ENCODE measurements at places on chromosomes 3 and 15.

DNA sequence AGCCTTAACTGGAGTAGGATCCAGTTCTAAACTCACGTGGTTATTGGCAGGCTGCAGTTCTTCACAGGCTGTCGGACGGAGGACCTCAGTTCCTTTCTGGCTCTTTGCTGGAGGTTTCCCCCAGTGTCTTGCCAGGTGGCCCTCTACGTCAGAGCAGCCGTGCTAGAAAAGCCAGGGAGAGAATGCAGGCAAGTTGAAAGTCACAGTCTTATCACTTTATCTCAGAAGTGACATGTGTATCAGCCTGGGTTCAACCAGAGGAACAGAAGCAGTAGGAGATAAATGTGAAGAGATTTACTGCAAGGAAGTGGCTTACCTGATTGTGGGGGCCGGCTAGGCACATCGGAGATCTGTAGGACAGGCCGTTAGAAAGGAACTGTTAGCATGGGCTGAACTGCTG lies 125.3 kb upstream of the BNIP2 start:
- no peak for DNase-seq

DNA sequence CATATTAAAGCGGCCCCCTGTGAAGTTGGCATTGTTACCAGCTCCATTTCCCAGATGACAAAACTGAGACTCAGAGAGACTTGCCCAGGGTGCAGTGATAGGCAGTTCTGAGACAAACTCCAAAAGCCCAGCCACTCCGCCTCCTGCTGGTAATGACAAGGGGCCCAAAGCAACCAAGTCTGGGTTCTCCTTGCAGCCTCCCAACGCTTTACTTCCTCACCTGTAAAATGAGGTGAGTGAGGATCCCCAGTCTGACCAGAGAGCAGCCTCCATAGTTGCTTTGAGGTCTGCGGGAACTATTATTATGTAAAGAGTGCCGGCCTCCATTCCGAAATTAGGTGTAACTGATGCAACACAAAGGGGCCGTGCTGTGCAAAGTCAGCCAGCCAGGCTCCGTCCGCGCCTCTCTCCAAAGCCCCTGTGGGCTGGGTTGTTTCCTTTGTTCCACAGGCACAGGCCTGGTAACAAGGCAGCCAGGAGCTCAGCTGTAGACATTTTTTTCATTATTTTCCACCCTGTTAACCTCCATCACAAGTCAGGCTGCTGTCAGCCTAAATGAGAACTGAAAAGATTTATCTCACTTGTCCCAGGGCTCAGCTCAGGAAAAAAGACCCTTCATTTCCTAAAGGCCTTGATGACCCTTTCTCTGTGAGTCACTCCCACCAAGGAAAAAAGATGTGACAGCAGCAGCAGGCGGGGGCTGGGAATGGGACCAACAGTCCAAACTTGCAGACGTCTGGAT lies 139.1 kb upstream of the RAD18 start:
- no peak for DNase-seq

- no peak for DNase-seq
Observed at GRCh38 chr15:48719668-48720067, 74.2 kb upstream of the FBN1 start.

DNA sequence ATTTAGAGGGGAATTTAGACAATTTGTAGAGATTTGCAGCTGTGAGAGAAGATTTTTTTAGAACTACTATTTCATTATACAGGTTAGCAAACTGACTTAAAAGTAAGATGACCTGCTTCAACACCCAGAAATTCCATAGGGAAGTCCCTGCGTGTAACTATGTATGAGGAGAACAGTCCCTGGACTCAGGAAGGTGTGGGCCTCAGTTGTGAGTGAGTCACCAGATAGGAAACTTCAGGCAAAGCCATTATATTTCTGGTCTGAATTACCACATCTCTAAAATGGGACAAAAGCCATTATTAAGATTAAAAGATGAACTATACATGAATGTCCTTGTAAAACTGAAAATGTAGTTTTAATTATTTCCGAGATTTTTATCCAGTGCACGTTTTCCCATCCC lies 488.3 kb upstream of the GOLIM4 start:
- no peak for DNase-seq

DNA sequence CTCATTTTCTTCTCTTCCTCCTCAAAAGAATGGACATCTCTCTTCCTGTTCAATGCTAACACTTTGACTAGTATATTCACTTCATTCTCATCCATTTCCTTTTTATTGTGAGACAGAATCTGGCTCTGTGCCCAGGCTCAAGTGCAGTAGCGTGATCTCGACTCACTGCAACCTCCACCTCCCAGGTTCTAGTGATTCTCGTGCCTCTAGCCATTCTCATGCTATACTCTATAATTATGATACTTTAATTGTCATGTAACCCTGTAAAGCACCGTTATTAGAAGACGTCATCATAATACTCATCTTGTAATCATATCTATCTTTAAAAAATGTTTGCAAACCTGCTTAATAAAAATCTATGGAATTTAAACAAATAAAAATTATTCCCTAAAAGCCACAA lies 107.0 kb downstream of the SHOX2 start:
- DNase-seq: no peak

DNA sequence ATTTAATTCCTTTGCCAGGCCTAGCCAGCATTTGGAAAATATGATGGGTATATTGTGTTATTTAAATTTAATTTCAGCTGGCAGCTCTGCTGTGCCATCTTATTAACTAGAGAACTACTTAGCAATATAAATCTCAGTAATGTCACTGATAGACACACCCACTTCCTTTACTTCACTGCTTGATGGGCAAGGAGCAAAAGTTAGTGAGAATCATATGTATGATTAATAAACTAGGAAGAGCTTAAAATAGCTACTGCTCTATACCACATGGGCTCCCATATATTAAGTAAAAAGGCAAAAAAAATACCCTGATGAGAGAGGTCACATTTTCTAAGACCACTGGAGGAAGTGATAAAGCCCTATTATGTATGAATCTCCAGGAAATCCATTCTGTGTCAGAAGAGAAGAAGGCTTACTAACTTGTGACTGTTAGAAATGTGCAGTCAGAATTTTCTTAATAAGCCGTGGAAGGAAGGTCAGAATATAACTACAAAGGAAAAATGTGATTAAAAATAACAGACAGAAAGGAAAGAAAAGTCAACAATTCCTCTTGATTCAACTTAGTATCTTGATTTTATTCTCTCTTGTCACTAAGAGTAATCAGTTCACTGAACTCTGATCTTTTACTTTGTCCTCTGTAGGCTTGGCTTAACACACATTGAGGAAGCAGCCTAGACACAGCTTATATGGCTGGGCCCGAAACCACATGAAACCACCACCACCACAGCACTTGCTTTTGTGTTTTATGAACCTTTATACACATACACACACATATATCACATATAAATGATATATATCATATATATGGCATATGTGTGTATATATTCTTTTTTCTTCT lies 1233.9 kb upstream of the ALCAM start:
- DNase-seq: no peak

GRCh38 chr15:35304389-35304788 lies 219.3 kb upstream of the NANOGP8 start:
- no peak for DNase-seq

GRCh38 chr3:14938954-14939353 lies 8.4 kb upstream of the NR2C2 start:
- DNase-seq: no peak

GRCh38 chr3:184368586-184369183 lies 7.2 kb downstream of the POLR2H start:
- no peak for DNase-seq

DNA sequence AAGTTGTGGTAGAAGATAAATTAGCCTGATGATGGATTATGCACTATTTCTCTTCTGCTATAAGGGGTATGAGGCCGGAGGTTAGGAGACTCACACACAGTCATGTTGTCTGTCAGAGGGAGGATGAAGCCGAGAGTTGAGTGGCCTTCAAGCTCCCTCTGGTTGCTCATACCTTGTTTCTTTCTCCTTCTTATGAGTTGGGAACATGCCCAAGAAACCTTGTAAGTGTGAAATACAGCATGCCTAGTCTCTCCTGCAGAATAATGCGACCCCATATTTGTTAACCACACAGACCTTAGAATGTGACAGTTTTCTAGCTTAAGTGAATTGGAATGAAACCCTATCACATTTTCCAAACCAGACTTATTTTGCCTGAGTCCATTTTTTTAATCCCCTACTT lies 366.7 kb downstream of the PTPRG start:
- DNase-seq: no peak

GRCh38 chr3:42265059-42265991 lies 660 bp downstream of the CCK start:
- DNase-seq: no peak

- DNase-seq: no peak
Observed at GRCh38 chr3:196737655-196738054, 2.0 kb upstream of the PAK2 start.

GRCh38 chr3:131427226-131427625 lies 45.7 kb downstream of the NUDT16 start:
- DNase-seq: no peak
